ENCODE measurements at places on chromosomes 7 and 10.

- DNase-seq: no peak
These were observed 33.9 kb downstream of the TMEM229A start for GRCh38 chr7:123998921-123999320.

DNA sequence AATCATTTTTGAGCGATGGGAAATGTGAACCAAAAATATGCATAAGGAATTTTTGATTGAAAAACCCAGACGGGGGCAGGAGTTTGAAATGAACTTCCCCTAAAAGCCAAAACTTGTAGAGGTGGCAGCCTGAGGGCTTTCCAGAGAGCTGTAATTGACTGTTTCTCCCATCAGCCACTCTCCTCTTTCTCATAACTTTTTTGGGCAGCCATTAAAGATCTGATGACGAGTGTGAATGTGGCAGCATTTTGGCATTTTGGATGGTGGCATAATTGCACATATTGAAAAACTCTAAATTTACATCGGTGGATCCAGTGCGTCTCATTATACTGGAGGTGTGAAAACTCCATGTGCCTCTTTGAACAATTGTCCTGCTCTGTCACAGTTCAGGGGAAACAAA lies 159.0 kb downstream of the CUX1 start:
- no peak for DNase-seq

DNA sequence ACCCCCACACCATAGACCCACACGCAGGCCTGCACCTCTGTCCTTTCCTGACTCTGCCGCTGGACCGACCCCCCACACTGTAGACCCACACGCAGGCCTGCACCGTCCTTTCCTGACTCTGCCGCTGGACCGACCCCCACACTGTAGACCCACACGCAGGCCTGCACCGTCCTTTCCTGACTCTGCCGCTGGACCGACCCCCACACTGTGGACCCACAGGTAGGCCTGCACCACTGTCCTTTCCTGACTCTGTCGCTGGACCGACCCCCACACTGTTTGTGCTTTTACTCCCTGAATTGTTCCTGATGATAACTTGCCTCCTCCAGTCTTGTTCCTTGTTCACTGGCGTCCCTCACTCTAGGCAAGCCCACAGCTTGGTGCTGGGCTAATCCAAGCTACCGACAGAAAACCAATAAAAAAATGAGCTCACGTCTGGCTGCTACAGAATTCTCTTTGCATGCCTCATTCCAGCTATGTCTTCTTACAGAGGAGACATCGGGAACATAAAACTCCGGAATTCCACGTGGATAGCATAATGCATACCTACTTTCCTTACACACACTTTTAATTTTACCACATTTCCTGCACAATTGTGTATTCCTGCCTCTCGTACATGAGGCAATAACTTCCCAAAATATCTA lies 494.3 kb downstream of the PTPRN2 start:
- no peak for DNase-seq

- no peak for DNase-seq
These were observed 58.4 kb upstream of the ZNRF2 start for GRCh38 chr7:30225863-30226613.

- DNase-seq: no peak
These were observed 3.2 kb upstream of the TMEM139 start for GRCh38 chr7:143281529-143281928.

GRCh38 chr7:142375710-142376313 lies 118.0 kb upstream of the PRSS58 start:
- DNase-seq: no peak
